ENCODE measurements at places on chromosomes 7 and 10.

GRCh38 chr7:117323305-117323850, 520 bp upstream of the WNT2 start:
- peak; percentile 11 for DNase-seq

DNA sequence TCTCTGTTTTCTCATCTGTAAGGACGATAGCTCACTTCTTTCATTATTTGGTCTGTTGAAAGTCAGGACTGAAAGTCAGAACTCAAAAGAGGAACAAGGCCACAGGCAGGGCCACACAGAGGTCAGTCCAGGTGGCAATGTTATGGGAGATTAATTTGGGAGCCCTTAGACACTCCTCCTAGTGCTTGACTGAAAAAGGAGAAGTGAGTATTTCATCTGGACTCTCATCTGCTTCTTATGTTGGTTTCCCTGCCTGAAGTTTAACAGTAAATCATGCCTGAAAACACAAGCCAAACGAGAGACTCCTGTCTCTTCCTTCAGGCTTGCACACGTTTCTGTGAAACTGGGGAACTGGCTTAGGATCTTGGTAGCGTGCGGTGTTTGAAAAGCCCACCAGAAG, 248.5 kb downstream of the BUB3 start:
- no peak for DNase-seq

- no peak for DNase-seq
These were observed 137.7 kb downstream of the ETV1 start for GRCh38 chr7:13851736-13852135.

DNA sequence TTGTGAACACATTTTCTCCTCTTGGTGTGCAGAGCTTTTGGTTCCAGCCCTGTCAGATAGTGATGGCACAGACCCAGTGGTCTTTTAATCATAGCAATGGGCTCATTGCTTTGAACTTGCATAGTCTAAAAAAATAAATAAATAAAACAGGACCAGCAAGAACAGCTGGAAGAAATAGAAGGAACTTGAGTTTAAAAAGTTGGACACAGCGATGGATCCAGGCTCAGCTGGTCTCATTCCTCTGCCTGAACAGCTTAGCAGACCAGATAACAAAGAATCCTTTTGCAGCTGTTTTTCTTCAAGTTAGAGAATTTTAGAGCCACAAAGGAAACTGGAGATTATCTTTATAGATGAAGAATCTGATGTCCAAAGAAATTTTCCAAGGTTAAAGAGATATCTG, 1005.6 kb downstream of the LRMDA start:
- no peak for DNase-seq

GRCh38 chr7:117871778-117872538, 1.3 kb downstream of the CTTNBP2 start:
- no peak for DNase-seq

DNA sequence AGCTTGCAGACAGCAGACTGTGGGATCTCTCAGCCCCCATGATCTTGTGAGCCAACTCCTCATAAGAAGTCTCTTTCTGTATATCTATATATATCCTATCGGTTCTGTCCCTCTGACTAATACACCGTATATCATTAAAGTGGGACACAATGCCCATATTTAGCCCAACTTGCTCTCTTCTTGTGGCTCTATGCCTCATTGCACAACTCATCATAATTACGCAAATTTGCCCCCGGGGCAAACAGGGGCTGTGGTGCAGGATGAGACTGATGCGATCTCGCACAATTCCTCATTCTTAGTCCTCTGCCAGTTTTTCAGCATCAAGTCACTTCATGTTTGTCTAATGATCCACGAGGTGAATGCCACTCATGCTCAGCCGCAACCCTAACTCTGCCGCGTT, 183.2 kb downstream of the PRPF18 start:
- no peak for DNase-seq

DNA sequence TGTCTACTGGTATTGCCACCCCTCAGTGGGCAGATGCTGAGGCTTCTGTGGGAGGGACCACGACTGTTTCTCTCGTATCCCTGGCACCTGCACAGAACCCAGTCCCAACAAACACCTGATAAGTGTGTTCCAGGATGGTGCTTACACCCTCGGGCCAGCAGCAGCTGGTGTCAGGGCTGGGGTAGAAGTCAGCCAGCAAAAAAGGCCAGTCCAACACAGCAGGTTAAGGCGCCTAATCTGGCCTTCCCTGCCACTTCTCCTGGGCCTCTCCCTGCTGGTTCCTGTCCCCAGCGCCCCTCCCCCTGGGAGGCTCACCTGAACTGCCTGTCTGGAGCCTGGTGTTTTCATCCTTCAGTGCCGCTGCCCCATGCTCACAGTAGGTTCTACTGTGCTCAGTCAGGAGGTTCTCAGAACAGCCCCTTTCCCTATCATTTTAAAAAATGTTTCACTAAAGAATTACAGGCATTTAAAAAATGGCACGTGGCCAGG, 20.0 kb downstream of the PODXL start:
- DNase-seq: no peak

DNA sequence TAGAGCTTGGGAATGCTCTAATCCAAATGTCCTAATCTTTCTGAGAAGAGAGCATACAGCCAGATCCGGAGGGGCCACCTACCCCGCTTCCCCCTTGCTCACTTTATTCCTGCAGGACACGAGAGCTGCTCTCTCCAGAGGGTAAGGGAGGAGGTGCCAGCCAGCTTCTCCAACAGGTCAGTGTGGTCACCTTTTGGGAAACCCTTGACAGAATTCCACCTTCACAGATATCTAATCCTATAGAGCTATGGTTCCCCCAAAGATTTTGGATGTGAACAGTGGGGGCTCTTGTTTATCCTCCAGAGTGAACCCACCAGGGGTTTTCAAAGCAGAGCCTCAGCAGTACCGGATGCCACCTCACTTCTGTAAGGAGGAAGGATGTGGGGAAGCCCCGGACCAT, 34.6 kb upstream of the C10orf90 start:
- no peak for DNase-seq

- no peak for DNase-seq
These were observed 22.4 kb upstream of the IFIT1B start for GRCh38 chr10:89355394-89355931.

GRCh38 chr10:48285710-48286109, 11.2 kb upstream of the FRMPD2 start:
- DNase-seq: no peak

DNA sequence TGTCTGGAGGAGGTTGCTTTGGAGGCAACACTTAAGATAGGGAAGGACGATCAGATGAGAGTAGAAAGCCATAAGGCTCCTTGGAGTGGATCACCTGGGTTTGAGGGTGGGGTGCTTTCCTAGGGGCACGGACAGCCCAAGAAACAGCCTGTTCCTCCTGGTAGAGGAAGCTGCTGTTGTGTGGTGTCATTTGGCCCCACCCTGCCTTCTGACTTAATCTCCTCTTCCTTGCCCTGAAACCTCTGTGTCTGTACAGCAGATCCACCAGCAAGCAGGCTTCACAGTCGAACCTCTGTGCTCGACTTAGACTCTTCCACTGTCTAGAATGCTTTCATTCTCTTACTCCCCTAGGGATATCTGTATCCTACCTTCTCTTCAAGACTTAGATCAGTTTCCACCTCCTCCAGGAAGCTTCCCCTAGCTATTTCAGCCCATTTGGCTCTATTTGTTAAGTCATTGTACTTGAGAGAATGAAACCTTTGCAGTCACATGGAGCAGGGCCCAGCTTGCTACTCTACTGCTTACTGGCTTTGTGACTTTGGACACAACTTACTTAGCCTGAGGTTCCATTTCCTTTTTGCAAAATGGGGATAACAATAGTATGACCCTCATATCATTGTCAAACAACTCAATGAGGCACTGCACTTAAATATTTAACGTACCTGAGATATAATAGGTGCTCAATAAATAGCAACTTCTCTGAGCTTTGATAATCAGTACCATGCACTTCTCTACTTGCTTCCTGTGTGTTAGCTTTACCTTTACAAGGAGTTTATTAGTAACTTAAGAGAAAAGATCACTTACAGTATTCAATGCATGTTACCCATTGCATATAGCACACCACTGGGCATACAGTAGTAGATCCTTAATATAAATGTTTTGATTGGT, 5.0 kb downstream of the MXI1 start:
- no peak for DNase-seq

DNA sequence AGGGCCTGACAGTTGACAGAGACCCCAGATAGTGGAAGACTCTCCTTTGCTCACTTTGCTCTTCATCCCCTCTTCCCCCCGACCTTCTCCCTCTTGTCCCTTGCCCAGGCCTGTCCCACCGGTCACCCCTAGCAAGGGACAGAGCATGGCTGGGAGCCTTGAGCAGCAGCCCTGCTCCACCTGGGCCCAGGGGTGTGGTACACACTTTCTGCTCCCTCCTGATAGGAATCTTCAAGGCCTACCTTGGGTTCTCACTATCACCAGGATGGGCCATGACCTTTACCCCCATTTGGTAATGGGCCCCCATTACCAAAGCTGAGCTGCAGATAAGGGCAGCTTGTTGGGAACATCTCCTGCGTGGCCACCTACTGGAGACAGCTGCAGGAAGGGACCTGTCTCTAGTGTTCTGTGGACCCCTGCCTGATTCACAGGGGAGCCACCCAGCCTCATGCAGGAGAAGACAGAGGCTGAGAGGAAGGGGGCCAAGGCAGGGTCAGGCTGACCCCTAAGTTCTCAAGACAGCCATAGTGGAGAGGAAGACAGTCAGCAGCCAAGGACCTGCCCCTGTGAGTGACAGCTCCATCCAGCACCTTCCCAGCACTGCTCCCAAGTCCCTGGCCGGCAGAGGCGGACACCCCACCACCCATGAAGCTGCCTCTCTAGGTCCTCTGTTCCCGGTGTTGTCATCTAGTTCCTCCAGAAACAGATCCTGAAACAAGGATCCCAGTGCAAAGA, 913 bp upstream of the NPC1L1 start:
- DNase-seq: no peak

GRCh38 chr10:4819707-4820106, 6.3 kb upstream of the AKR1E2 start:
- no peak for DNase-seq

- no peak for DNase-seq
These were observed 57.0 kb downstream of the MTURN start for GRCh38 chr7:30191809-30192208.

- no peak for DNase-seq
These were observed 129.2 kb upstream of the CDCA7L start for GRCh38 chr7:22074897-22075296.

DNA sequence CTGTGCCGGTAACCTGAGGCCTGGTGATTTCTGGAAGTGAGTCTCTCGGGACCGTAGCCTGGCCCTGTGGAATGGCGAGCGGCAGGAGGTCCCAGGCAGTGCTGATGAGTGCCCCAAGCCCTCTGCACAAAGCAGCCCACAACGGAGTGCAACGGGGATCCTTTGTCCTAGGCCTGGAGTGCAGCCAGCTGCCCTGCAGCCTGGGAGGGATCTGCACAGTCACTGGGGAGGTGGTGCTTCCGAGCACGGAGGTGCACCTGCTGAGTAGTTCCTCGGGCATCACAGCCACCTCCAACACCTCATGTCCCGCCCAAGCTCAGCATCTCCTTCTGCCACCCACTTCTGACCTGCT, 162.8 kb upstream of the ZMIZ1 start:
- DNase-seq: no peak

- DNase-seq: no peak
These were observed 155.3 kb upstream of the AKR1E2 start for GRCh38 chr10:4670737-4671136.

GRCh38 chr7:11668727-11669126, 163.3 kb downstream of the THSD7A start:
- DNase-seq: no peak

DNA sequence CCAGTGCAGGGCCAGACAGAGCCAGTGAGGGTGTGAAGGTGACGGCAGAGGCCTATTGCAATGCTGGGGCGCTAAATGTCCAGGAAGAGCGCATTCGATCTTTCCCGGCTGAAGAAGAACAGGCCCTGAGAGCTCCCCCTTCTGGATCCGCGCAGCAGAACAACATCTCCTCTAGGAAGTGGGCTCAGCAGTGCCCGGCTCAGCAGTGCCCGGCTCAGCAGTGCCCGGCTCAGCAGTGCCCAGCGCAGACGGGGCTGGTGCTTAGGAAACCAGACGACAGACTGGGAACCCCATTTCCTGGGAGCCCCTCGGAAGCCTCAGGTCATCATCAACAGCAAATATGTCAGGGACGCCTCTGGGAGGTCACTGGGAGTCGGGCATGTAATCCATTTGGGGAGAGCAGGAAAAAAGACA, 4.7 kb upstream of the NOS3 start:
- DNase-seq: peak; percentile 46

DNA sequence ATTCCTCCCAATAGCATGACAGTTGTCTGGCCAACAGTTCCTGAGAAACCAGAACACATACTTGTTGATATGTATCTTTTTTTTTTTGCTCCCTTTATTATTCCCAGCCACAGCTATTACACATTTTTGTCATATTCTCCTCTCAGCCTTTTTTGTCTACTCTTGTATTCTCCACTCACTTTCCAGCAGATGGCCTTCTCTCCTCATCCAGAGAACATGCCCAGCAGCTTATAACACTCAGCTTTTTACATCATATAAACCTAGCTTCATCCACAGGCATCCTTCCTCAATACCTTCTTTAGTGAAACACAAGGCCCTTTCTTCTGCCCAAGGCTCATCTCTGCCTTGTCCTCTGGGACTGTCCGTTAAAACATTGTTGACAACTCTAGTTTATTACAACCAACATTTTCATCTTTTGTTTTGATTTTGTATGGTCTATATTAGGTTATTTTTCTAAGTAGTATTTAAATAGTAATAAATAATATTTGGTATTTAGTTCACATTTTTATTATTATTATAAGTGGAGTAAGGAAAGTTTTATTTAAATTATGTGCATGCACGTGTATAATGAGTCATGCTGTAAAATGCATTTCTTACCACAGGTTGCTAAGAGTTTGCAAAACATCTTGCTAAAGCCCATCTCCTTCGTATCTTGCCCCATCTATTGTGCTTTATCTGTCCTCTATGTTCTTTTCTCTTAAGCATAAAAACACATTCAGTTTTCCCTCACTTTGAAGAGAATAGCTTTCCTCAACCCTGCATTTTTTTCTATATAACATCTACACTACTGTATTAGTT, 101.5 kb downstream of the ORC5 start:
- peak; percentile 2 for DNase-seq

DNA sequence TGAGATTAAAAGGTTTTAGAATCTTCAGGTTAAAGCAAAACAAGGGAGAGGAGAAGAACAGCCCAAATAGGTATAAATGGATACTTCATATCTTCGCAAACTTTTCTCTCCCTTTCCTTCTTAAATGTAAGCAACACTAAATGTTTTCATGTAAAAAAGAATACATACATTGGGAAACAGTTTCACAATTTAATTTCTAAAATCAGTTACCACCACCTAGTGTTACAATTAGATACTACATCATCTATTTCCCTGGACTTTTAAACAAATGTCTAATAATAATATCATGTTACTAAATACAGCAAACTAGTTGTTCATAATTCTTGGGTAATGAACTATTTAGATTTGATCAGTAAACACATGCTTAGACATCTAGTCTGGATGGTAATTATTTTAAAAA, 35.8 kb downstream of the MINDY3 start:
- no peak for DNase-seq

GRCh38 chr10:114654822-114655575, 3.1 kb downstream of the ABLIM1 start:
- no peak for DNase-seq

- no peak for DNase-seq
These were observed 16.2 kb upstream of the PAX2 start for GRCh38 chr10:100728928-100729861.

Data from T-helper 2 cell (primary cell).